ENCODE measurements at places on chromosomes 6 and 20.

- peak overlapping the region; percentile 74 for H3K27ac ChIP-seq
- peaks cover 19% of the 10 kb centered on the region for H3K4me1 ChIP-seq
- no peaks in the 10 kb centered on the region for H3K27me3 ChIP-seq
- DNase-seq: peak; percentile 88
- no peak overlapping the region for H3K4me3 ChIP-seq
Measured at GRCh38 chr20:14986026-14986655, 648.7 kb upstream of the FLRT3 start.

DNA sequence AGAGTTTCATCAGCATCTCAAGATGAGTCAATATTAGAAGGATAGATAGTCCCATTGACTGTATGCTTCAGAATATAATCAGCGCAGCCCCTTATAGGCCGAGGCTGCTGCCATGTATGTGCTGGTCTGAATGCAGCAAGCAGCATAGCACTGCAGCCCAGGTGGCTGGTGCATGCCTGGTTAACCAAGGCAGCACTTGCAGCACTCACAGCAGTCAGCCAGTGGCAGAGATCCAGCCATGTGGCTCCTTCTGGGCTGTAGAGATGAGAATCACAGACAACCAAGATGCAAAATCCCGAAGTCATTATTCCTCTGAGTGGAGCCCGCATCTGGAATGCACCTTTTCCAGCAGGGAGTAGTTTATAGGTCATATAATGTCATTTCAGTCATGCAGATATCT lies 251.9 kb downstream of the UST start:
- H3K27me3 ChIP-seq: no peaks in the 10 kb centered on the region
- H3K4me1 ChIP-seq: peaks cover 3% of the 10 kb centered on the region
- H3K4me3 ChIP-seq: no peak overlapping the region
- no peaks in the 10 kb centered on the region for H3K36me3 ChIP-seq
- DNase-seq: no peak

DNA sequence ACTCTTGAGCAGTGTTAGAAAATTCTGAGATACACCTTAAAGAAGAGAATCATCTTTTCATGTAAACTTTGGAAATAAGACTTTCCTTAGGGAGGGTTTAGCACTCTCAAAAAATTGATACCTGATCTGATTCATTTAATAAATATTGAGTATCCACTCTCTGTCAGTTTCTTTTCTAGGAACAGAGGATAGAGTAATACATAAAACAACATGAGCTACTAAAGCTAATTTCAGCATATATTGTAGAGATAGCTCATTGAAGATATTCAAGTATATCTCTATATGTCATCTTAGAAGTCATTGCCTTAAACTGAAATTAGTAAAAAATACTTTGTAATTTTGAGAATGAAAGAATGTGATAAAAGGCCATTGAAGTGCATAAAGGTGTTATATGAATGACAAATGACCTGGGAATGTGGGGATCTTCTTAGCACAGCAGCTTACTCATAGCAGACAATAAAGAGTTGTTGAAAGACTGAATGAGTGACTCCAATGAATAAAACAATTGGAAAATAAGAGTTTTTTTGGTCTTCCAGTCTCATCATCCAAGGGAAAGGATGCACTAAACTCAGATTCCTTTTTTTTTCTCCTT lies 29.2 kb downstream of the RHAG start:
- H3K4me1 ChIP-seq: no peaks in the 10 kb centered on the region
- H3K4me3 ChIP-seq: no peak overlapping the region
- no peak overlapping the region for H3K27ac ChIP-seq
- no peak for DNase-seq

DNA sequence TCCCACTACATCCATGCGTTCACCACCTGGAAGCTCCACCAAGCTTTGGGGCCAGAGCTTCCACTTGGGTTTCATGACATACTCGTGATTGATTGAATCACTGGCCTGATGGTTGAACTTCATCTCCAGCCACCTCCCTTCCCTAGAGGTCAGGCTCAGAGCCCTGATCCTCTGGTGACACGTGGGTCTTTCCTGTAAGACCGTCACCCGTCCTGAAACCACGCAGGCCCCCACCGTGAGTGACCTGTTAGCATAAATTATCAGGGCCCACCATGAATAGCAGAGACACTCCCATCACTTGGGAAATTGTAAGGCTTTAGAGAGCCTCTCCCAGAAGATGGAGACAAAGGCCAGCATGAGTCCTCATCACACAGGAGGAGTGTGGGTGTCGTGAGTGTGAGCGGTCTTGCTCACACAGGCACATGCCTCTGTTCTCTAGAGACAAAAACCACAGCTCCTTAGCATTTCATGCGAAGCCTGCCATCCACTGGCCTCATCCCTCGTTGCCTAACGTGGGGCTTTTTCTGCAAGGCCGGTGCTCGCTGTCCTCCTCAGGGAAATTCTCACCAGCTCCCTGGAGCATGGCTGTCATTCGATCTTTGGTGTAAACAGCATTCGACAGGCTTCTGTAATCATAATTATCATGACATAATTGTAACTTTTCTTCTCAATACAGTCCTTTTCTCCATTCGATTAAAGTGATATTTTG lies 65.1 kb upstream of the DUSP22 start:
- no peaks in the 10 kb centered on the region for H3K4me1 ChIP-seq
- H3K4me3 ChIP-seq: no peak overlapping the region
- no peaks in the 10 kb centered on the region for H3K36me3 ChIP-seq
- no peak overlapping the region for H3K27ac ChIP-seq
- peak; percentile 29 for DNase-seq

DNA sequence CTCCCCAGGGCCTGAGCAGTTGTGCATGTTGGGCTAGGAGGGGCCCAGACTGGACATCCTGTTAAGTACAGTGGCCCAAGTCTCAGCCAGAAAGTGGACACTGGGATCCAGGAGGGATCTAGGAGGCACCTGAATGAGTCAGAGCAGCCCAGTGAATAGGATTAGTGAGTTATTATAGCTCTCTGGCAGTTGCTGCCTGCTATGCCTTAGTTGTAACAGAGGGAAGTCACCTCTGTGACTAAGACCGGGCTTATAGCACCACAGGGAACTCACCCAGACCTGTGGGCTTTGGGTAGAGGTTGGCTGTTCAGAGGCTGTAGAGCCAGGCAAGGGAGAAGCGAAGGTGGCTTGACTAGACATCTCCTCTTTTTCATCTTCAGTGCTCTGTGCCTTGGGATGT lies 39.0 kb upstream of the AAR2 start:
- no peak overlapping the region for H3K27ac ChIP-seq
- no peaks in the 10 kb centered on the region for H3K27me3 ChIP-seq
- H3K4me1 ChIP-seq: no peaks in the 10 kb centered on the region

DNA sequence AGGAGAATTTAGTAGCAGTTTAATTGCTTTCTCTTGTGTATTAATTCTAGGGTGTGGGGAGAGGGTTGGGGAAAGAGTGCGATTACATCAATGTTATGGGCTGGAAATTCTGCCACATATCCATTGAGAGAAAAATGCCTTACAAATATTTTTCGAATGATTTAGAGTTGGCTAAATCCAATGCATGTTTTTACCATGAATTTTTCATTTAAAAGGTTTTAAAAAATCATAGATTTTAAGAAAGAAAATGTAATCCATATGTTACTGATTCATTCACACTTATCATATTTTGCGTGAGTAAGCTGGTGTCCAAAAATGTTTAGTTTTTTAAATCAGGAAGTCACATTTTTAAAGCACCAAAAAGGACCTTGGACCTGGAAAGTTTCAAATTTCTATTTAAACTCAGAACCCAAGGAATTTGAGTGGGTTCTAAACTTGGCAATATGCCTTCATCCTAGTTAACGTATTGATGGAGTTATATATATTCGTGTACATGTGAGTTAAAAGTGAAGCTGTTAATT lies 627.4 kb upstream of the CITED2 start:
- H3K27ac ChIP-seq: no peak overlapping the region
- no peaks in the 10 kb centered on the region for H3K4me1 ChIP-seq
- H3K27me3 ChIP-seq: no peaks in the 10 kb centered on the region
- H3K36me3 ChIP-seq: no peaks in the 10 kb centered on the region
- H3K4me3 ChIP-seq: no peak overlapping the region

All from transverse colon (tissue), 4 donors.